ENCODE measurements at places on chromosomes 2 and 18.

GRCh38 chr18:69840001-69840400 lies 107.7 kb downstream of the CD226 start:
- DNase-seq, result no peak

GRCh38 chr18:23281626-23282436 lies 146.5 kb downstream of the CABLES1 start:
- DNase-seq, result no peak

DNA sequence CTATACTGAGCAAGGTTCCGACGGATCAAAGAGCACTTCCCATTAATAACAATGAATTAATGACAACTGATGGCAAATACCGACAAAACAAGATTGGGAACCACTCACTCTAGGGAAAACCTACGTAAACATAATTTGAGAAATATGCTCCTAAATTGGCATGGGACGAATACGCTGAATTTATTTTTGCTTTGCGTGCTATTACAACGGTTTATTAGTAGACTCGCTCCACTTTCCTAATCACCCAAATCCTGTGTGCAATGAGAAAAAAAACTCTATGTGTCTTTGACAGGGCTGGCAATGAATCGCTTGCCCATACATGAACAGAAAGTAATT lies 536 bp upstream of the SLC25A12 start:
- no peak for DNase-seq

GRCh38 chr2:136117391-136117841 lies 533 bp downstream of the CXCR4 start:
- DNase-seq, result peak; percentile 25

DNA sequence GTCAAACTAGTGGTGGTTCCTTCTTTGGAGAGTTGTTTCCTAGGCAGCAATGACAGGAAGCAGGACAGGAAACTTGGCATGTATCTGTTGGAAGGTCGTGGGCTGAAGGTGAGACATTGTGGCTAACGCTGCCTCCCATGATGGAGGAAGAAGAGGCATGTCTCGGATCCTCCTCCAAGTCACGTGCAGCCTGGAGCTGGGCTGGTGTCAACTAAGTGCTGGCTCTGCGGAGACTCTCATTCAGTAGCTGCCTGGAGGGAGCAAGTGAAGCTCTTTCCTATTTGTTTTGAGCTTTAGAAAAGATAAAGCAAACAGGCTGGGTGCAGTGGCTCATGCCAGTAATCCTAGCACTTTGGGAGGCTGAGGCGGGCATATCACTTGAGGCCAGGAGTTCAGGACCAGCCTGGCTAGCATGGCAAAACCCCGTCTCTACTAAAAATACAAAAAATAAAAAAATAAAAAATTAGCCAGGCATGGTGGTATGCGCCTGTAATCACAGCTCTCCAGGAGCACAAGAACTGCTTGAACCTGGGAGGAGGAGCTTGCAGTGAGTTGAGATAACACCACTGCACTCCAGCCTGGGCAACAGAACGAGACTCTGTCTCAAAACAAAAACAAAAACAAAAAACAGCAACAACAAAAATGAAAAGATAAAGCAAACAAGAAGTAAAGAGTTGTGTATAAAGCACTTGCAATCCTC lies 28.2 kb upstream of the INO80C start:
- no peak for DNase-seq

DNA sequence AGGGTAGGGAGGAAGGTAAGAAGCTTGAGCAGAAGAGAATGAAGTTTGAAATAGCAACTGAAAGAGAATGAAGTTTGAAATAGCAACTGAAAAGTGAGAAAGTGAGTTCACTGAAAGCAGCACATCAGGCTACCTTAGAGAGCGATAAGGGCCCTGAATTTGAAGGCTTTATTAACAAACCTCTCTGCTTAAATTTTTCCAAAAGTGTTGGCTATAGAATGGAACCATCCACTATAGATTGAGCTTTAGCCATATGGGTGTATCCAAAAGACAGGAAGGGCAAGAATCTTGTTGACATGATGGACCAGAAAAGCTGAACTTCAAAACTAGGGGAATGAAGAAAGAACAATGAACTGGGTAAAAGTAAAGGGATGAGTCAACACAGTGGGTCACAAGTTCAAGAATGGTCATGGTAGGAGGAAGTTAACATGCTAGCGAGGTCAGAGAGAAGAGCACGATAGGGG lies 122.5 kb downstream of the ASXL3 start:
- no peak for DNase-seq

DNA sequence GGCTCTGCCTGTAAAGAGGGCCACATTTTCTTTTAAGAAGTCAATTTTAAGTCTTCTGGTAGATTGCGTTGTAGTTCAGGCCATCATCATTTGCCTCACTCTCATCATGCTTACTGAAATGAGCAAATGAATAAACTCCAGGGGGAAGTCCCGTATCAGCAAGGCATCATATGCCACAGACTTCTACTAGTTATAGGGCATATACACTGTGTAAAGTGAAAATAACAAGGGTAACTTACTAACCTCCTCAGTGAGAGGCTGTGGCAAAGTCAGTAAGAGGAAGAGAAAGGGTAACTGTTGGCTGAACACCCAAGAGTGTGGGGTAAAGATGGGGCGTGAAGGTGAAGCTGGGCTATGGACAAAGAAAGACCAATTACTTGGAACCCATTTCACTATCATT lies 456.2 kb downstream of the SPAG16 start:
- no peak for DNase-seq

DNA sequence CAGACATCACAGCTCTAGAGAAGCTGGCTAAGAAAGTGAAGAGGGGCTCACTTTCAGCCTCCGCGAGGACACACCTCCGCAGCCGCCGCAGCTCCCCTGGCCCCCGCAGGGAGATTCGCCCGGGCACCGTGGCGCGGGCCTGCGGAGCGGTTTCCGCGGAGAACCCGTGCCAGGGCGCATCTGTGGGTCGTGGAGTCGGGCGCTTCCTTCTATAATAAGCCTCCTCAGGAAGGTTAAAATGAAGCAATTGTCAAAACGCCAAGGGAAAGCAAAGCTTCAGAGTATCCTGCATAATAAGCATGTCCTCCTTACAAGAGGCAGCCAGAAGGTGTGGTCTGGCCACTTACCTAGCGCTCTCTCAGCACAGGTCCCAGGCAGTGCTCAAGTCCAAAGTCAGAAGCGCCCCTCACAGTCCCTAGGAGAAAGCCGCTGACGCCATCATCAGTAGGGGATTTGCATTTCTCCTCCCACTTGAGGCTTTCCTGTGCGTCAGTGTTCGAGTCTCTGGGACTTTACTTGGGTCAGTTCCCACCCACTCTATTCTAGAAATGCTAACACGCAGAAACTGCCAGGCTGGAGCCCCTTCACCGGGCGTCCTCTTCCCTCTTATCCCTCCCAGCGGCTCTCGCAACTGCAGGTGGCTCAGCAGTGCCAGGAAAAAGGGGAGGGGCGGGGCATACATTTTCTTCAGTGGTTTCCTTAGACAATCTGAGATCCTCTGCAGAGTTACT lies at the start of gene STAT4:
STAT4 (minus strand) TSS at position 395 of the 731 bp plus-strand sequence. CDS start 2,791 bp downstream, outside the sequence.
- DNase-seq, result peak; percentile 67

DNA sequence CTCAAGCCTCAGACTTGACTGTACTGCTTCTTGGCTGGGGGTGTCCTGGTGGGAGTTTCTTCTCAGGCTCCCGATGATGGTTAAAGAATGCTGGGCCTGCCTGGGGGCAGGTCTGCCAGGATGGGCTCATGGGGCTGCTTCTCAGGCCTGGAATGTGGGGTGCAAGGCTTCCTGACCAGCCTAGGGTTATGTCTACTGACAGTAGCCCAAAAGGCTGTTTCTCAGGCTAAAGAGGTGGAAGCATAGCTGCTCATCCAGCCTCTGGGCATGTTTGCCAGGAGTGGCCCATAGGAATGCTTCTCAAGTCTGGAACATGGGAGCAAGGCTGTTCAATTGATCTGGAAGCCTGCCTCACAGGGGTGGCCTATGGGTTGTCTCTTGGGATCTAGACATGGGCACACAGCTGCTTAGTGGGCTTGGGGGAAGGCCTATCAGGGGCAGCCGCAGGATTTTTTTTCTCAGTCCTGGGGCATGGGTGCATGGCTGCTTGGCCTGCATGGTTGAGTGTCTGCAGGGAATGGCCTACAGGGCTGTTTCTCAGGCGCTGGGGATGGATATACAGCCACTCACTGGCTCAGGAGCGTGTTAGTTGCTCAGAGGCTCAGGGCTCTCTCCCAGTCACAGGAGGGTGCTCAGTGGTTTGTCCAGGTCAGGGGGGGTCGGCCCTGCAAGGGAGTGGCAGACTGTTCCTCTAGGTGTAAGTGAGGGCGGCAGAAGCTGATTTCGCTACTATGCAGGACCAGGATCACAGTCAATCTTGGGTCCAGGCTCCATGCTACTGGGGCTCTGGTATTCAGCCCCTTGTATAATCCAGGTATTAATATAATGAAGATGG lies 617.3 kb upstream of the REG3G start:
- no peak for DNase-seq

GRCh38 chr2:64137567-64137966 lies 6.7 kb downstream of the PELI1 start:
- no peak for DNase-seq

- DNase-seq, result peak; percentile 72
Observed at GRCh38 chr2:32360416-32360815, 3.6 kb downstream of the BIRC6 start.

DNA sequence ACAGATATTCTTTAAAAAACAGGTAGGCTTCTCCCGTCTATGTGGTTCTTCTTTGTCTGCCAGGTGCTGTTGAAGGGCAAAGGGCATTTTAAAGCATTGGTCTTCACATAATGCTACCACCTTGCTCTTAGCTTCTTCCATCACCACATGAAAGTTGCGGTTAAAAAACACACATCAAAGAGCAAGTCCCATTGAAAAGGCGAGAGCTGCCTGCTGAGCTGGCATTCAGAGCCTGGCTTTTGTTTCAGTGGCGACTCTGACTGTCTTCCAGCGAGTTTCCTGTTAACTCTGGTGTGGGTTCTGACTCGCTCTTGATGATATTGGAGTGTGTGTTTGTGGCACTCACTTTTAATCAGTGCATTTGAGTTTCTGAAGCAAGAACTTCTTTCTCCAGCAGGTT lies 624.9 kb upstream of the FANCL start:
- no peak for DNase-seq

DNA sequence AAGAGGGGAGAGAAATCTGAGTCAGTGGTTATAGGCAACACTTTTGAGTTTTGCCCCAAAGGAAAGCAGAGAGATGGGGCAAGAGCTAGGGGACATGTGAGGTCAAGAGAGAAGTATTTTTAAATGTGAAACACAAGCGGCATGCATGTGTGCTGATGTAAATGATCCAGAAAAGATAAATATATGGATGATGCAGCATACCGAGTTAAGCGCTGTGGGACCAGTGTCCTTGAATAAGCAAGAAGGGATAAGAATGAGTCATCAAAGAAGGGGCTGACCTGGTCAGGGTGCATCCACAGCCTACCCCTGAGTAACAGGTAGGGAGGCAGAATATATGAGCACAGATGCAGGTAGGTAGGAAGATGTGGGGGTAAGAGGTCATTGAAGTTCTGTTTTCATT lies 180.9 kb downstream of the TRABD2A start:
- no peak for DNase-seq

DNA sequence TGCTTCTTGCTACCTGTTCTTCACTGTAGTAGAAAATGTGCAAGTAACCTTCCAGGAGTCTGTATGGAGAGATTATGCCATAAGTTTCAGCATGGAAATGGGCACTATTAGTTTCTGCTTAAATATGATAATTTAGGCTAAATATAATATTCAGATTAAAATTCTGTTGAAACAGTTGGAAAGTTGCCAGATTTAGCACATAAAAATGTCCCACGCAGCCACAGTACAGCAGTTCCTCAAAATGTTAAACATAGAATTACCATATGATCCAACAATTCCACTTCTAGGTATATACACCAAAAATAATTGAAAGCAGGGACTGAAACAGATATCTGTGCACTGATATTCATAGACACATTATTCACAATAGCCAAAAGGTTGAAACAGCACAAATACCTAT lies 121.2 kb downstream of the NRP2 start:
- DNase-seq, result no peak

DNA sequence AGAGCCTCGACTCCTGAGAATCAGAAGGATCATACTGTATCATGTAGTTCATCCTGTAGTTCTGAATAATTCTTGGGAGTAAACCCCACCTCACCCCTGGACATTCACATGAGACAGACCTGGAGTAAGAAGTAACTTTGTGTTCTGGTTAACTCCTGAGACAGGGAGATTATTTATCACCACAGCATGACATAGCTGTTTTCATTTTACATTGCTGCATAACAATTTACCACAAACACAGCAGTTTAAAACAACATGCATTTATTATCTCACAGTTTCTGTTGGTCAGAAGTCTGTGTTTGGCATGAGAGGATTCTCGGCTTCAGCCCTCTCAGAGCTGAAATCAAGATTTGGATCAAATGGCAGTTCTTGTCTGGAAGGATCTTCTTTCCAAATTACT lies 855.8 kb upstream of the FANCL start:
- DNase-seq, result no peak

DNA sequence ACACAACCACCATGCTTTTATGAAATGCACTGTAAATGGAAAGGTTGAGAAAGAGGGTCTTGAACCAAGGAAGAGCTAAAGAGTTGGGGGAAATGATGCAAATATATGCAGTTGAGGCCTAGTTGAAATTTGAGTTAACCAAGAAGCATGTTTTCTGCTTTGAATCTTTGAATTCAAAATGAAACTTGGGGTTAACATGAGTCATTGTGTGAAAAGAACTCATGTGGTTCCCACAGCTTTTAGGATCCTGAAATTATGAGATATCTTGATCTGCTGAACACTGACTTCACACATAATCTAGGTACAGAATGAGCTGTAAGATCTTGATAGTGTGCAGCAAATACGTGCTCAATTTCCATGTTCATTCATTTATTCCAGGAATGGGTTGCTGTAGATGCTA lies 422.9 kb upstream of the TRIB2 start:
- no peak for DNase-seq

DNA sequence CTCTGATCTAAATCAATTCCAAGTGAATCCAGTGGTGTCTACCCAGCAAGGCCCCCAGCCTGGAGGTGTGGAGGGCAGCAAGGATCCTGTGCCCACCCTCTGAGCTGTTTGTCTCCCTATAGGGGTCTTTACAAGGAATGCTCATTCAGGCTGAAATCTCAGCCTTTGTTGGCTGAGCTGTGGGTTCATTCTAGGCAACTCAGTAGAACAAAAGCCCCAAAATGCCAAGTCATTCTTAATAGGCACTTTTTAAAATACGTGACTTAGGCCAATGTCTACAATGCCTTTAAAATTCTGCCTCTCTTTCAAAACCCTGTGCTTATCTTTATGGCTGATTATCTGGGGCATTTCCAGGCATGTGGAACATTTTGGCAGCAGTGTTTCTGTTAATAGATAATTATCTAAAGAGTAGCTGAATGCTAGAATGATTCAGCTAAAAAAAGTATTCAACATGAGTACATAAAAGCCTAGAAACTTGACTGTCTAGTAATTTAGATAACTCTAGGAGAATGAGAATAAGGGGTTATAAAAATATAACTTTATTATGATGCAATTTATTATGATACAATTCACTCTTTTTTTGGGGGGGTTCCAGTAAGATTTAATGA lies 7.4 kb downstream of the UGT1A6 start:
- no peak for DNase-seq

GRCh38 chr2:133344849-133345248 lies 223.4 kb downstream of the NCKAP5 start:
- DNase-seq, result no peak

DNA sequence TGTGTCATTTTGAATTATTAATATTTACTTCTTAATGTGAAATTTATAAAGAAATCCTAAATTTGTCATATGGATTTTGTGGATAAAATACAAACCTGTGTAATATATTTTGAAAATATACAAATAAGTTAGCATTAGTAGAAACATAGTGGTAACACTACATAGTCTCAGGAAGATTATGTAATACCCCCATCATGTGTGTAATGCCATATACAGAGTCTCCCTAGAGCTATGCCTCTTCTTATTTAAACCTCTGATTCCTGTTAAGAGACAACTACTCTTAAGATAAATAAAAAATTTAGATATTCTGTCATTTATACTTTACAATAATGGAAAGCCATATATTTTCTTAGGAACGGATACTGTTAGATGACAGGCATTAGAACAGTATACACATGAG lies 2012.0 kb upstream of the LRRTM1 start:
- no peak for DNase-seq
